ENCODE measurements at places on chromosomes 7 and 10.

- DNase-seq = no peak
These were observed 371.4 kb downstream of the KCNMA1 start for GRCh38 chr10:77266242-77266641.

DNA sequence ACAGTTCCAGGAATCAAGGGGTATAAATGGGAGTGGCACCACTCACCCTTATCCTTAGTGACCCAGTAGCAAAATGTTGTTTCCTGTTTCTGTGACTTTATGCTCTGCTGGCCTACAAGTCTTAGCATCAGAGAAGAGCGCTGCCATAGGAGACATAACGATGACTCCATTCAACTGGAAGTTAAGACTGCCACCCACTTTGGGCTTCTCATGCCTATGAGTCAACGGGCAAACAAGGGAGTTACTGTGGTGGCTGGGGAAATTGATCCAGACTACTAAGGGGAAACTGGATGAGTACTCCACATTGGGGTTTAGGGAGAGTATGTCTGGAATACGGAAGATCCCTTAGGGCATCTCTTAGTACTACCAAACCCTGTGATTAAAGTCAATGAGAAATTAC is 40.6 kb upstream of the PIK3CG start:
- DNase-seq = no peak

GRCh38 chr7:29806208-29806994 is at the start of gene WIPF3:
Gene WIPF3, plus strand, starts transcription at chr7:29806508. Its CDS starts 28,217 bp downstream, at chr7:29834725.
- DNase-seq = no peak

GRCh38 chr7:105713488-105714465 is 132.5 kb upstream of the EFCAB10 start:
- no peak for DNase-seq

DNA sequence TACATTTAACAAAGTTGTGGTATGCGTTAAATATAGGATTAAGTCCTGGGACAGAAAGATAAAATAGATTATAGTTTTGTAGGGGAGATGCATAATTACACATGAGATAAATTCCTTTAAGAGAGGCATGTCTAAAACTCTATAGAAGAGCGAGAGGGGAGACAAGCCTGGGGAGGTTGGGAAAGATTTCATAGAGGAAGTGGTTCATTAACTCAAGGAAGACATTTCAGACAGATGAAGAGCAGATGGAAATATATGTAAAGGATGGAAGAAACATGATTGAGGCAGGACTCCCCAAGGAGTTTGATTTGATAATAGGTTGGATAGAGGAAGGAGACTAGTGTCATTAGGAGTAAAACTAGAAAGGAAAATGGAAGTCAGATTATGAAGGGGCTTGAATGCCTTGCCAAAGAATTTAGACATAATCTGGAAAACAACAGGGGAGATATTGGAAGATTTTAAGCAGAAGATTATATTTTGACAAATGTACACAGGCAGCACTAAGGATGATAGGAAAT is 96.1 kb downstream of the PHTF2 start:
- DNase-seq = no peak

- no peak for DNase-seq
These were observed 1133.8 kb downstream of the SORCS3 start for GRCh38 chr10:105774881-105775280.
